ENCODE measurements at places on chromosomes 2 and 18.

- no peak for DNase-seq
Measured at GRCh38 chr2:222287862-222288479, 10.8 kb downstream of the PAX3 start.

DNA sequence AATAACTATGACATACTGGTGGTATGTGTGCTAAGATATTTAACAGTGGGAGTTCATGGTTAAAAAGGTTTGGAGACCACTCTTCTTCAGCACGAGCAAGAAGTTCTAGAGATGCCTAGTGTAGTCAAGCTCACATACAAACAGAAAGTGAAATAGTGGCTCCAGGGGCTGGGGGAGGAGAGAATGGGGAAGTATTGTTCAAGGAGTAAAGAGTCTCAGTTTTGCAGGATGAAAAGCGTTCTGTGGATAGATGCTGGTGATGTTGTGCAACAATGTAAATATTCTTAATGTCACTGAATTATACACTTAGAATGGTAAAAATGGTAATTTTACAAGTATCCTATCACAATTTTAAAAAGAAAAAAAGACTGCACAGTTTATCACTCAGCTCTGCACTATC, 29.0 kb upstream of the EPAS1 start:
- no peak for DNase-seq

GRCh38 chr18:36885981-36886380, 57.1 kb downstream of the KIAA1328 start:
- DNase-seq = no peak

DNA sequence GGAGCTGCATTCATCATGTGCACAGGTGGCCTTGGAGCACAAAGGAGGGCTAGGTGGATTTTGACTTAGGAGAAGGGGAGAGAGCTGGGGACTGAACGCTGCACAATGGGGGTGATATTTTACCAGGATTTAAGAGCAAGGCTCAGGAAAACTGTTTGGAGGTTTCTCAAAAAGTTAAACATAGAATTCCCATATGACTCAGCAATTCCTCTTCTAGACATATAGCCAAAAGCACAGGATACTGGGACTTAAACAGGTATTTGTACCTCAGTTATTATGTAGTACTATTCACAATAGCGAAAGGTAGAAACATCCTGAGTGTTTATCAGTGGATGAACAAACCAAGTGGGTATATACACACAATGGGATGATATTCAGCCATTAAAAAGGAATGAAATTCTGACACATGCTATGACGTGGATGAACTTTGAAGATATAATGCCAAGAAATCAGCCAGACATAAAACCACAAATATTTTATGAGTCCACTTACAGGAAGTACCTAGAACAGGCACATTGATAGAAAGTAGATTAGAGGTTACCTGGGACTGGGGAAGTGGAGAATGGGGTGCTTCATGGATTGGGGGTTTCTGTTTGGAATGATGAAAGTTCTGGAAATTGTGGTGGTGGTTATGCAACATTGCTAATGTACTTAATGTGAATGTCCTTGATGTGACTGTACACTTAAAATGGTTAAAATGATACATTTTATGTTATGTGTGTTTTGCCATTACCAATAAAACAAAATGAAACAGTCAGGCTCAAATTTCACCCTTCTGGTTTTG, 216.9 kb downstream of the HAUS1 start:
- no peak for DNase-seq

GRCh38 chr2:17821535-17822444, 5.5 kb downstream of the MSGN1 start:
- DNase-seq = no peak

GRCh38 chr2:45575881-45576280, 35.2 kb downstream of the SRBD1 start:
- DNase-seq = no peak

DNA sequence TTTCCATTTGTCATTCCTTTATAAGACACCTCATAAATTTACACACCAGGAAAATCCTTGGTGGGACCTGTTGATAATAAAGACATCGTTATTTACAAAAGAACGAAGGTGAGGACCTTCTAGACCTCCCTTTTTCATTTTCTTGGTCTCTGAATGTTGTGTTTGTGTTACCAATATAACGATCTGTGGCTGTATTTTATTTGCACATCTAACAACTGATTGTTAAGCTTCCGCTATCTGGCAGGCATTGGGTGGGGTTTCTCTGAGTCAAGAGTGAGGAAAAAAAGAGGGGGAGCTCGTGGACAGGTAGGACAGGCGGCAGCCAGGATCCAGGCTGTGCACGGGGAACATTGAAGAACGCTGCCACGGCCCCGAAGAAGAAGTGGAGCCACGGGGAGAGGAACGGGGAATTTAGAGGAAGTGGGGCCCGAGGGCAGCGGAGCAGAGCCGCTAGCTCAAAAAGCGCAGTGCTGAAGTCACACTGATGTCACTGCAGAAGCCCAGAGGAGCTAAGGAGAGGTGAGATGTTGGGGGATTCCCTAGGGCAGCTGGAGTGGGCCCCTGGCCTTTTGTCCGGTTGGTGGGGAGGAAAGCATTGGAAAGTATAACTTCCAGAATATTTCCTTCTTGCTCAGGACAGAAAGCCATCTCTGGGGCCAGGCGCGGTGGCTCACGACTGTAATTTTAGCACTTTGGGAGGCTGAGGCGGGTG, 20.9 kb upstream of the DNMT3A start:
- DNase-seq = no peak

DNA sequence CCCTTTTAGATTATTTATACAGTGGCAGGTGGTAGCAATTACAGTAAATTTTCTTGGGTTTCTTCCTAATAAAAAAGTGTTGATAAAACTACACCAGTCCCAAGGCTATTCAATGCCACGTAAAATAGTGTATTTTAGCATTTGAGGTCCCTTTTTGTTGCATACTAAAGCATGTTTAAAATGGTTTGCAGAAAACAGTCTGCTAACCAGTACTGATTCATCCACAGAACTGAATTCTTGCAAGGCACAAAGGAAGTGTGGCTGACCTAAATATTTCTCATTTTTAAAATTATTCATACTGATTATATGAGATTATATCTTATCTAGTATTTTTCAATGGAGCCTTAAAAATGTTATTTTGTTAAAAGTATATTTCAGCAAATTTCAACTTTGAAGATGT, 98.1 kb downstream of the SMAD2 start:
- no peak for DNase-seq

GRCh38 chr2:17649026-17649425, 104.6 kb downstream of the SMC6 start:
- DNase-seq = no peak

DNA sequence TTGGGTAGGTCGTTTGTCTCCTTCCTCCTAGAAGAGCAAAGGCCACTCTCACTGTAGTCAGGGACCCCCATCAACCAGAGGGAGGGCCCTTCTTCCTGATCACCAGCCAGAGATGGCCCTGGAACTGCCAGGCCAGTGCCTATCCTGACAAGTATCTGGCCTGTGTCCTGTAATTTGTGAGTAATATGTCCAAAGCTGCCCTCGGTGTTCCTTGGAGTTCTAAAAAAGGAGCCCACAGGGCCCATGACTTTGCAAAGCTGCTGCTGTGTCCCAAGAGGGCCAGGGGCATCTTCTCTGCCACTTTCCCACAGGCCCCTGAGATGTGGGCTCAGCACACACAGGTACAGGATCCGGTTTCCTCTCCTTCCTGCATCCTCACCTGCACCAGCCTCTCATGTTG, 212.4 kb downstream of the SEPTIN10 start:
- no peak for DNase-seq

- no peak for DNase-seq
Measured at GRCh38 chr18:43049021-43049420, 66.5 kb downstream of the RIT2 start.

- DNase-seq = no peak
Measured at GRCh38 chr2:209956271-209956670, 46.2 kb upstream of the RPE start.

DNA sequence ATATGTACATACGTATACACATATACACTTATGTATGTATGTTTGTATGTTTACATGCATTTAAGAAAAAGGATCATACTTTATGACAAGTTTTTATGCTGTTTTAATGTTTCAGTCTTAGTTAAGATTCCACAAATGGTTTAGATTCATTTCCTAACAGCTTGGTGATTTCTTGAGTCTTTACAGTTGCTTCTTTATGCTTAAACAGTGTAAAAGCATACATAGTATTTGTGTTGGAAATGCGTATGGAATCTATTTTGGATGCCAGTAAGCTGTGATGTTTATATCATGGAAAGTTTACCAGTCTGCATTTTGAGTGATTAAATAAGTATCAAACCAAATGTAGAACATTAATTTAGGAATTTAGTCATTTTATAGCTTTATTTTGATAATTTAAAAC, 55.4 kb downstream of the AGFG1 start:
- DNase-seq = no peak

DNA sequence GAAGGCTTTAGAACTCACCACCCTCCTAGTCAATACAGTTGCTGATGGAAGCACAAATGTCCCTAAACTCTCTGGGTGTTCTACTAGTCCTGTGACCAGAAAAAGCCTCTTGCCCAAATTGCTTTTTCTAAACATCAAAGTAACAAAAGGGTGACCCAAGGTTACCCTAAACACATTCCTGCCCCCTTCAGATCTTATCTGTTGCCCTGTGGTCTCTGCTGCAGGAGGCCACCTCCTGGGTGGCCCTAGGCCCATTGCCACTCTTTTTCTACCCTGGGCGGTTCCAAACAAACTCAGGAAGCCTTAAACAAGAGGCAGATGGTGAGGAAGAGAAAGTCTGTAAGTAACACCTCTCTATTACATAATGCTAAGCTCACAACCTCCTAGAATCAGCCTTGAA, 3.3 kb downstream of the RNF152 start:
- DNase-seq = no peak

- no peak for DNase-seq
Measured at GRCh38 chr18:5884375-5884774, 10.9 kb downstream of the TMEM200C start.

DNA sequence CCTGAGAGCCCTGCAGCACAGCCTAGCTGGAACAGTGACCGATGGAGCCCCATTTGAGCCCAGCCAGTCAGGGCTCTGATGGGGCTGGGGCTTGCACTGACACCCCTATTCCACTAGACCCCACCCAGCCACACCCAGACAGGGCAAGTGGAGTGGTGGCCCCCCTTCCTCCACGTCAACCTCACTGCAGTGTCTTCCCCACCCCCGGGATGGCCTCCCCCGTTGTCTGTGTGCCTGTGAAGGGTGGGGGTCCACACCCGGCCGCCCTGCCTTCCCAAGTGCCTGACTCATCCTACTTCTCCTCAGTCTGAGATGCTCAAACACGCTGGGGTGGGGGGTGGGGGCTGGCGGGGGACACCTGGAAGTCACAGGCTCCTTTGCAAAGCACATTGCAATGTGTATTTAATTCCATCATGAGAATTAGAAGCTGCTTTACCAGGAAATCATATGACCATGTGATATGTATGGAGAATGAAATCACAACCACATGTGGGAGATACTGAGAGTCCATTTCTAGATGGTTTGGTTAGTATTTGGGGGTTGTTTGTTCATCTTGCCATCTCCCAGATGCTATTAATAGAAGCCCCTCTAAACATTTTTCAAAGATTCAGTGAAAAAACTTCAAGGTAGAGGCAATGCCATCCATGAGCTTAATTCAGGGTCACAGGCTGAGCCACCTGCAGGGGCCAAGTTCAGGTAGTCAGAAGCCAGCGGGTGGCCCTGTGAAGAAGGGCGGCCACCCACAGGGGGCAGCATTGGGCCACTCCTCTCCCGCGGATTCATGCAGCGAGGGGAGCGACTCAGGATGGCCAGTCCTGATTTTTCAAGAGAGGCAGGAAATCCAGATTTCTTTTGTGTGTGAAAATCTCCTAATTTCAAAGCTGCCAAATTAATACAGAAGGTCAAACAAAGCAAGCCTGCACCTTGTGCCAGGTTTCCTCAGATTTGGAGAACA, 22.7 kb upstream of the GMPPA start:
- peak; percentile 72 for DNase-seq

DNA sequence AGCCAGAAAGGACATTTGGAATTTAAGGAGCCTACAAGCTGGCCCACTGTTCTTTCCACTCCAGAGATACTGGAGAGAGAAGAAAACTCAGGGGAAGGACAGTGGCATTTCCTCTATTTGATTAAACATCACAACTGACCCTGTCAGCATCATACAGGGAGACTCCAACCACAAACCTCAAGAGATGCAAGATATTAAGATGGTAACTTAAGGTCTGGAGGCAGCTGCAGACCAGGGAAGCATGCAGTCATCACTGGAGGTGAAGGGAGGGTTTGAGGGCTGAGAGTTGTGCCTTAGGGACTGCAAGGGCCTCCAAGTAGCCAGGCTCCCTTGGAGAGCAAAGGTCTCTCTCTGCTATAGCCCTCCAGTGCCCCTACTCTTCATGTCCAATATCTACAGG, 67.4 kb downstream of the RNF152 start:
- no peak for DNase-seq

GRCh38 chr2:221518201-221518934, 53.7 kb downstream of the EPHA4 start:
- DNase-seq = no peak
